ENCODE measurements at places on chromosomes 12 and 14.

- H3K4me1 ChIP-seq, result peaks cover 31% of the 10 kb centered on the region
- H3K36me3 ChIP-seq, result no peaks in the 10 kb centered on the region
- no peak for DNase-seq
These were observed 120.7 kb downstream of the FOXN3 start for GRCh38 chr14:89296281-89296745.

- peaks cover 35% of the 10 kb centered on the region for H3K4me1 ChIP-seq
- peaks cover 25% of the 10 kb centered on the region for H3K36me3 ChIP-seq
- H3K27ac ChIP-seq, result peak overlapping the region; percentile 72
- H3K4me3 ChIP-seq, result no peak overlapping the region
- DNase-seq, result no peak
- no peaks in the 10 kb centered on the region for H3K27me3 ChIP-seq
These were observed 85.2 kb downstream of the ESR2 start for GRCh38 chr14:64208981-64209380.

- no peak for DNase-seq
- H3K4me1 ChIP-seq, result no peaks in the 10 kb centered on the region
- no peaks in the 10 kb centered on the region for H3K36me3 ChIP-seq
- H3K27me3 ChIP-seq, result no peaks in the 10 kb centered on the region
- no peak overlapping the region for H3K27ac ChIP-seq
- no peak overlapping the region for H3K4me3 ChIP-seq
These were observed 202.7 kb upstream of the FRMD6 start for GRCh38 chr14:51448831-51449670.

DNA sequence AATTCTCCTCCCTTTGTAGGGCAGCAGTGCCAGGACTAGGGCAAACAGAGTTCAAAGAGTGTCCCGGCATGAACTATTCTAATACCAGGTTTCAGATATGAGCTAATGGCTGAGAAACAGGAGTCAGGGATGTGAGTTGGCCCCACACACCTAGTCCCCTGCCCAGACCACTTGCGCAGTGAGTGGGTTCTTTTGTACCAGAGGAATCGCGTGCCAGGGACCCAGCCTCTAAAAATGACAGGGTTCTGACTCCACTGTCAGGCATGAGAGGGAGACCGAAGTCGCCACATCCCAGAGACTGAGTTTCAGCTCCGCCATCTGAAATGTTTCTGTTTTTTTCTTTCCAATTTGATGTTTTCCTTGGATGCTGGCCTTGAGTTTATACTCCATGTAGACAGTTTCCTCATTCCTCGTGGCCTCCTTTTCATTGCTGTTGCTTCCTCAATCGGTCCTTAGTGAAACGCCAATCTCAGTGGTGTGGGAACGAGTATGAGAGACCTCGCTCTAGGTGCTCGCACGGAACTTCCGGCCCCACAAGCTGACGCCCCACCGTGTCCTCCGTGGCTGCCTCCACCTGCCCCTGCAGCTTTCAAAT, 31.5 kb downstream of the FBXL14 start:
- DNase-seq, result no peak
- no peak overlapping the region for H3K27ac ChIP-seq
- no peaks in the 10 kb centered on the region for H3K36me3 ChIP-seq
- no peaks in the 10 kb centered on the region for H3K27me3 ChIP-seq

DNA sequence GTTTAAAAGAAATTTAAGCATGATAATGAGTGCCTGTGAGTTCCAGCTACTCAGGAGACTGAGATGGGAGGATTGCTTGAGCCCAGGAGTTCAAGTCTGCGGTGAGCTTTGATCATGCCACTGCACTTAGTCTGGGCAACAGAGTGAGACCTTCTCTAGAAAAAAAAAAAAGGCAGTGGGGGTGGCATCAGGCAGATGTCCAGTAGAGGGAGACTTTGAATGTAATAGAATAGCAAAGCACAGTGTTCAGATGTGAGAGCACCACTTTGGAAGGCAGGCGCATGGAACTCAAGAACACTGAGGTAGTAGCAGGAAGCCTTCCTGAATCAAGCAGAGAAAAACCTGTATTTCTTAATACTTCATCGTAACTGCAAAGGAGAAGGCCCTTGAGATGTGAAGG, 394.5 kb upstream of the GARIN6 start:
- no peak overlapping the region for H3K4me3 ChIP-seq
- no peak for DNase-seq
- no peaks in the 10 kb centered on the region for H3K27me3 ChIP-seq
- H3K36me3 ChIP-seq, result no peaks in the 10 kb centered on the region

- H3K36me3 ChIP-seq, result no peaks in the 10 kb centered on the region
- no peaks in the 10 kb centered on the region for H3K27me3 ChIP-seq
- H3K4me1 ChIP-seq, result no peaks in the 10 kb centered on the region
- H3K27ac ChIP-seq, result no peak overlapping the region
These were observed 1037.8 kb downstream of the TMEM121 start for GRCh38 chr14:106564058-106564643.

Data from gastrocnemius medialis (tissue), 4 donors.